ENCODE measurements at places on chromosomes 6 and 20.

DNA sequence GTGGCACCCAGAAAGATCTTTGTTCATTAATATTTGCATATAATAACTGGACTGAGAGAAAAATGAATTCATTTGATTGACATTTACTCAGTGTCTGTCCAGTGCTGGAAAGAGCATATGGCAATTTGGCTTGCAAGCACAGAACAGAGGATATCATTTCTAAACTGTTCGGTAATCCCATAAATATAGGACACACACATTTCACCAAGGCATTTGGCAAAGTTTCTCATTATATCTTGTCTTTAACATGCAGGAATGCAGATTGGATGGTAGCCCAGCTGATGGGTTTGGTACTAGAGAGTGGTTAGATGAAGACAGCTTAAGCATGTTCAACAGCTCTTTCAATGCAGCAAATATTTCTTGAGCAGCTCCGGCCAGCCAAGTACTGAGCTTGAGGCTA, 259.2 kb downstream of the PRKN start:
- DNase-seq, result no peak

- DNase-seq, result no peak
Observed at GRCh38 chr20:48754292-48754691, 73.5 kb downstream of the PREX1 start.

- no peak for DNase-seq
Observed at GRCh38 chr6:47265971-47266370, 43.7 kb downstream of the TNFRSF21 start.

GRCh38 chr6:167898673-167899311, 72.1 kb downstream of the AFDN start:
- no peak for DNase-seq

GRCh38 chr6:153162646-153163045, 31.6 kb upstream of the RGS17 start:
- no peak for DNase-seq

GRCh38 chr6:75203721-75204120, 2.1 kb downstream of the COL12A1 start:
- no peak for DNase-seq

DNA sequence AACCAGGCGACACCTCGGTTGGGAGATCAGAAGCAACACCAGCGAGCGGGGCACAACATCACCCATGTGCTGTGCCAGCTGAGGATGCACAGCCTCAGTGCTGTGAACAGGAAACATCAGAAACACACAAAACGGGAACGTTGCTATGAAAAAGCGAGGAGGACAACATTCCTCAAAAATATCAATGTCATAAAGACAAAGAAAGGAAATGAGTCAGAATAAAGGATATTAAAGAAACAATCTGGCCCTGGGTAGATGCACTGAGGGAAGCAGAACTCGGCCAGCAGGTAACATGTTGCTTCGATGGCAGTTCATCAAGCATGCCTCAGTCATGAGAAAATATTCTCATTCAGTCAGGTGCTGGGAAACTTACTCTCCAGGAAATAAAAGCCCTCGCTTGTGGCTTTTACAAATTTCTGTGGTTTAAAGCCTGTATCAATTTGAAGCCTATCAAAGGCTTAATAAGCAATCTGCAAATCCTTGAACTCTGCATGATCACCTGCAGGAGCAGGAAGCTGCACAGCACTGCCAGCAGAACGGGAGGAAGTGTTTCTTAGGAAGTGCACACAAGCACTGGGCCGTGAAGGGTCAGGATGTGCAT, 77.5 kb downstream of the GINS1 start:
- no peak for DNase-seq

All from KG1 (cell line).